Effector CD8-positive, alpha-beta T cell (primary cell): ENCODE measurements at places on chromosomes 4 and X.

DNA sequence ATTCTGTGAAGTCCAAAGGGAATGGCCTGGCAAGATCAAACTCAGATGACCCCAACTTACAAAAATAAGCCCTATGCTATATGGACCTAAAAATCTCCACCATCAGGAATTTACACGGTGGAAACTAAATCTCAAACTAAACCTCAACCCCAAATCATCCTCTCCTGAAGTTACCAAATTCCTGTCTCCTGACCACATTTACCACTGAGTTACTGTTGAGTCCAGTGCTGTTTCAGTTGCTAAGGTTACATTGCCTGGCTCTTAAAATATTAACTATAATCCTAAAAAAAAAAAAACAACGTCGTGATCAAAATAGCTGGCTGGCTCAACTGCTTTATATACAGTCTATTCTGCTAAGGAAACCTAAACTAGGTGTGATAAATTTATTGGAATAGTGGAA lies 315.2 kb upstream of the SLIT2 start:
- DNase-seq = no peak

DNA sequence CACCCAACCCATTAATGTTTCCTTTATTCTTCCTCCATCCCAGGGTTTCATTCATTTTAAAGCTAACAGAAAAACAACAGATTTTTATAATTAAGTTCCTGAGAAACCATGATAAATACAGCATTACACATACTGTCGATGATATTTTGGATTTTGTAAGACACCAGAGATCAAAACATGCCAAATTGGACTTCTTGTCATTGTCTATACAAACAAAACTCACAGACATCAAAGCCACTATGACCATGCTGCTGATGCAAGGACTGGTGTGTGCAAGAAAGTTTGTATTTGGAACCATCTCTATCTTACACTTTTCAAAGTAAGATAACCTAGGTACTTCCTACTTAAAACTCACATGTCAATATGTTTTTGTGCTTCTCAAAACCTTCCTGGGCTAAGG lies 294.0 kb upstream of the UGT8 start:
- DNase-seq = no peak

DNA sequence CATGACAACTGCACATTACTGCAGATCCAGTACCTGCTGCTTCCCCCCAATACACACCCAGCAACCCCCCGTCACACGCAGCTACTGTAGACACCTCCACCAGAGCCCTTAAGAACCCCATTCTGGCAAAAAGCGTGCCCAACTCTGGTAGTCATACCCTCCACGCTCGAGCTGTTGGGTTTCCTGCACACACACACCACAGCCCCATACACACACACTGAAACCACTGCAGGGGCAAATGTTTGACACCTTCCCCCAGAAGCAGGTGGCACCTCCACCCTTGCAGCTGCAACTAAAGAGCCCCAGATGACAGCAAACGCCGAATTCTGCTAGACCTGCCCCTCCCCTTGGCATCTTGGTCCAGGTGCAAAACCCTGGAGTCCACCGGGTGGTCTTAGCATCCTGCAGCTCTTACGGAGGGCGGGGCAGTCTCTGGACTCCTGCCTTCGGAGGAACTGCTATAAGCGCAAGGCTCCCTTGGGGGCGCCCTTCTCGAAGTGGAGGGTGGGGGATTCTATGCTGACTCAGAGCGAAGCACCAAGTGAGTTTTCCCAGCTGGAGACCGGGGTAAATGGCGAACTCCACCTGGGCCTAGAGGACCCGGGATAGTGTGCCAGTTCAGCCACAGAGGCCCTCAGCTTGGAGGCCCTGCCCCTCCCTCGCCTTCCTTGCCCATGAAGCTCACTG lies 1.5 kb downstream of the FRMPD3 start:
- no peak for DNase-seq

GRCh38 chr4:79964020-79964399 lies 109.0 kb downstream of the ANTXR2 start:
- DNase-seq = no peak

DNA sequence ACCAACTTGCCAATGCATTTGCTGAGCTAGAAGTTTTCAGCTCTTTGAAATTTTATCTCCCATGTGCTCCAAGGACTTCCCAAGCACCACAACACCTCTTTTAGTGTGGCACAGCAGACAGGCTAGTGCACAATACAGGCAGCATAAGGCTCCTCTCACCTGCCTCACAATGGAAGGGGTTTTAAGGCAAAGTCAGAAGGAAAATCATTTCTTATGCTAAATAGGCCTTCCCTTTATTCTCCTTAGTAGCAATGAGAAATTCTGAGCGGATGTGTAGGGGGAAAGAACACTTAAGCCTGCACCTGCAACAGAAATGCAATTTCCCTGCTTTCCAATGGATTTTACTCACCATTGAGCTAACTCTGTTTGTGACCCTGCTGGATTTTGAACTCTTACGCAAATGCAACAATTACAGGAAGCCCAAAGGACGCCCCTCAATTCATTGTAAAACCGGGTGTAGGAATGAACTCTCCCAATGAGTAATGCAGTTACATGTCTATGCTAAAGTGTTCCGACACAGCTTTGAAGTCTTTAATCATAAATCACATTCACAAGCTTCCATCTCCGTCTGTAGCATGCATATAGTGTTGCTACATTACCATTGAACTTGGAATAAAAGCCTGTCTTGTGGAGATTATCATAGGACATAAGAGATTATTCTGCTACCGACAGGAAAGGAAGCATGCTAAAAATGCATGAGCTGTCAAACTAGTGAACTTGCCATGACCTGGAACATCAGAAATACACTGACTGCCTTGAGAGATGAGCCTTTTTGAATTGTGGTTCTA lies 1084.9 kb downstream of the RPA4 start:
- no peak for DNase-seq
